Renal cortex interstitium (tissue), 15 donors: ENCODE measurements at places on chromosomes 2 and 18. TPM values are rescaled to one million over a fixed set of nuclear protein-coding genes. Genes with fewer than 3 reads are reported as not detected.

TMEM37 gene
- polyA plus RNA-seq: 54.9 TPM

RNU2-63P gene
- not detected for polyA plus RNA-seq

ALS2 gene
- polyA plus RNA-seq: 30.4 TPM

ERFE gene
- polyA plus RNA-seq: 10.2 TPM

DNA sequence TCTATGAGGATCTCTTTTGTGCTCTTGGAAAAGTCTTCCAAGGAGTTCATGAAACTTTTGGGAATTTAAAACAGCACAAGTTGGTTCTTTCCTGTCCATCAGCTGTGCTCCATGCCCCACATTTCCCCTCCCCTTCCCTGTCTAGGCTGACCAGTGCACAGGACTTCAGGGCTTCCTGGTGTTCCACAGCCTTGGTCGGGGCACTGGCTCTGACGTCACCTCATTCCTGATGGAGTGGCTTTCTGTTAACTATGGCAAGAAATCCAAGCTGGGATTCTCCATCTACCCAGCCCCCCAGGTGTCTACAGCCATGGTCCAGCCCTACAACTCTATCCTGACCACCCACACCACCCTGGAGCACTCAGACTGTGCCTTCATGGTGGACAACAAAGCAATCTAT is 8.1 kb upstream of the DNAJB2 start:
- DNase-seq: no peak

- DNase-seq: no peak
Observed at GRCh38 chr2:120272763-120273481, 20.3 kb downstream of the RALB start.

DNA sequence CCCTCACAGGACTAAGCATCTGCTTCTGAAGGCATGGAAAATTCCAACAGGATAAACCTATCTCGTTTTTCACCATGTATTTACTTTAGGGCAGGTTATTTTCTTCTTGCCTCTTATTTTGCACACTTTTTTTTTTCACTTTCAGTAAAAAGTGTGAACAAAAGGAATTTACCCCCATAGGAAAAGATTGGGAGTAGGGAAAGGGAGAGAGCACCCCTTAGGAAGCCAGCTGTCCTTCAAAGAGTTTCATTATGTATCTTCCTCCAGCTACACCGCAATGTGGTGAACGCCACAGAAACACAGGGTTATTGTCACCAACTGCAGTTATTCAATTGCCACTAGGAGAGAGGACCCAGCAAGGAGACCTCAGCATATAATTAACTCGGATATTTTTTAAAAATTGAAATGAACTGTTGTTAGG is 286.2 kb upstream of the VRK2 start:
- DNase-seq: no peak

DNA sequence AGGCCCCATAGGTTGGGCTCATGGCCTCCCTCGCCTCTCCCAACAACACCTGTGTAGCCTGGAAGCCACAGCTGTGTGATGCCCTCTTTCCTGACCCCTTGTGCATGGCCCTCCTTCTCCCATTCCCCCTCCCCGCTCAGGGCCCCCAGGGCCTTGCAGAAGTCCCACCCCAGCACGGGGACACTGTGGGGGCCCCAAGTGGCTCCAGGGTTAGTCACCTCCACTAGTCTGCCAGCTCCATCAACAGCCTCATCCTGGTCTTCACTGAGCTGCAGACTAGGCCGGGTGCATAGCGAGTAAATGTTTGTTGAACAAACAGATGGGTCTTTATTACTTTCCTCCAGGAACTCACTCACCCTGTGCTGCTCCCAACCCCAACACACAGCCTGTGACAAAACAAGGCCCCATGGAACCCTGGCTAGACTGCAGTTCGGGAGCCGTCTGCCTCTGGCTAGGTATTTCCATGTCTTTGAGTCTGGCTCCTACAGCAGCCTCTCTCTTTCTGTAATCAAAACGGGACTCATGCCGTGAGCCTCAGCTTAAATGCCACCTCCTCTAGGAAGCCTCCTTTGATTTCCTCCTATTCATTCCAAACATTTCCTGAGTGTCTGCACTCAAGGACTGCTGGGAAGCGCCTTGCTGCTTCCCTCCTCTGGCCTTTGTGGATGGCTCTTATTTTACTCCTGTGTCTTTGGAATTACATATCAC is 109.9 kb upstream of the ID2 start:
- no peak for DNase-seq

- no peak for DNase-seq
Observed at GRCh38 chr2:101188683-101189405, 37.7 kb upstream of the TBC1D8 start.

GRCh38 chr2:14634182-14634488 is 1.6 kb downstream of the LRATD1 start:
- no peak for DNase-seq

- no peak for DNase-seq
Observed at GRCh38 chr2:3487028-3487425, 32.3 kb downstream of the ADI1 start.

DNA sequence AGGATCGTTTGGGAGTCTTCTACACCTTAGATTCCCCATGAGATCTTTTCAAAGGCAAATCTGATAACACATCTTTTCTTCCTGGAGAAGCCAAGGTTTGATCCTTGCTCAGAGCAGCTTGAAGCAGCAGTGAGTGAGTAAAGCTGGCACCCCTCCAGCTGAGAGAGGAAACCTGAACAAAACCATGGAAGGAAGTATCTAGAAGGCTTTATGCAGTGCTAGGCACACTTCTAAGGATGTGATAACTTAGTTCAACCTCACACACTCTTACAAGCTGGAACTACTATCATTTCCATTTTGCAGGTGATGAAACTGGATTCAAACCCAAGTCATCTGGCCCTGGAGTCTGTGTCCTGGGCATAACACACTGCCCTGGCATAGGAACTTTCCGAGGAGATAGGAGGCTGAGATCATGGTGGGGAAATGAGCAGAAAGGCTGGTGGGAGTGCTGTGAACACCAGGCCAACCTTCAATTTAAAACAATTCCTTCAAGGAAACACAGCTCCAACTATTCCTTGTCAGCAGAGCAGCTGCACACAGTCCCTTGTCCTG is 71.2 kb downstream of the CTAGE1 start:
- no peak for DNase-seq

DNA sequence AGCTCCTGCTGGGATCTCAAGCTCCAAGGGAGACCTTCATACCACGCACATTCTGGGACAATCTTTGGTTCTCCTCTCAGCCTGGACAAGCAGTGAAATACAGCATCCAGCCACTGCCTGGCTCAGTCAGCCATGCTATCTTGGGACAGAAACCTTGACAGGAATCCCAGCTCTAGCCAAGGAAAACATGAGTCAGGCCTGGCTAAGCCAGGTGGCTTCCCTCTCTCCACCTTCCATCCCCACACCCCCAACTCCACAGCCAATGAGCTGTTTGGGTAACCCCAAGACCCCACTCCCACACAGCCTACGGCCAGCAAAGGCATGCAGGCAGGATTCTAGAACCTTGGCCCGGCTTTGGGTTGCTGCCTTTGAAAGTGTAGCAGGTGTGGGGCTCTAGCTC is 64.9 kb downstream of the MCFD2 start:
- no peak for DNase-seq

- DNase-seq: no peak
Observed at GRCh38 chr2:43073401-43073825, 153.0 kb downstream of the ZFP36L2 start.

DNA sequence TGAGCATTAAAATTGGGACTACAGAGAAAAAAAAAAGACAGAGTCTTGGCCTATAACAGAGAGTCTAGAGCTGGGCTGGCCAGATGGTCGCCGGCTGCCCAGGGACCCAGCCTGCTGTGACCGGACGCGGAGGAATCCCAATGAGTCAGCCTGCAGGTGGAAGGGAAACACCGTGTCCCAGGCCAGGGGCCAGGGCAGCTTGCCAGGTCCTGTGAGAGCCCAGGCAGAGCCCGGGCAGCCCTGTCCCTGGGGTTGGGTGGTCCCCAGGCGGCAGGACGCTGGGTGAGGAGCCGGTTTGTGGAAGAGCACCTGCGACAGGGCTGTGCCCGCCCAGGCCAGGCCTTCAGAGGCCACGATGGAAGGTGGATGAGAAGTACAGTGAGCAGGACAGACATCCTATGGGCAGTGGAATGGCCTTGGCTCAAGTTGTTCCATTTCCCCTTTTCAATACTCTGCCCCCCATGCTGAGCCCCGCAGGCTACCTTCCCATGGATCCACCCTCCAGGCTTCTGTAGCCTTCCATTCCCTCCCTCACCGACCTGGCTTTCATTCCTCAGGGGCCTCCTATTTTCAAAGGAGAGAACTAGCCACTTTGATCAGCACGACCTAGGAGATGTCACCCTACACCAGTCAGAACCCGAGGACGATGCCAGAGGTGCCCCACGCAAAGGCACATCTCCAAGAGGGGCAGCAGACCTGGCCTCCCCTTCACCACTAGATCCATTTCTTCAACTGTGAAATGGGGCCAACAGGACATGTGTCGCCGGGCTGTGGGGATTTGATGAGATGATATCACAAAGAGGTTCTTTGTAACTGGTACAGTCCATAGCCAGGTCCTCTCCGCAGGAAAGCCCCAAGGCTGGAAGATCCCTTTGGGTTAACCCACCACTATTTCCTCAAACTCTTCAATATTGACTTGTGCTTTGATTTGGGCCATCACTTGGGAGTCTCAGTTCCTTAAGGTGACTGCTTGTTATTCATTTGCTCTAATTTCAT is 87.5 kb downstream of the POLR1A start:
- DNase-seq: no peak

- DNase-seq: no peak
Observed at GRCh38 chr2:171150694-171151285, 9.9 kb downstream of the TLK1 start.

GRCh38 chr2:118118479-118118878 is 30.2 kb downstream of the INSIG2 start:
- DNase-seq: no peak

- peak; percentile 4 for DNase-seq
Observed at GRCh38 chr2:167294776-167295140, 406.5 kb downstream of the XIRP2 start.
